Stimulated activated CD8-positive, alpha-beta memory T cell treated with anti-CD3 and anti-CD28 coated beads, Interleukin-4, amount 100 ng/mL, for 24 hours (primary cell): ENCODE measurements at places on chromosomes 4 and X.

DNA sequence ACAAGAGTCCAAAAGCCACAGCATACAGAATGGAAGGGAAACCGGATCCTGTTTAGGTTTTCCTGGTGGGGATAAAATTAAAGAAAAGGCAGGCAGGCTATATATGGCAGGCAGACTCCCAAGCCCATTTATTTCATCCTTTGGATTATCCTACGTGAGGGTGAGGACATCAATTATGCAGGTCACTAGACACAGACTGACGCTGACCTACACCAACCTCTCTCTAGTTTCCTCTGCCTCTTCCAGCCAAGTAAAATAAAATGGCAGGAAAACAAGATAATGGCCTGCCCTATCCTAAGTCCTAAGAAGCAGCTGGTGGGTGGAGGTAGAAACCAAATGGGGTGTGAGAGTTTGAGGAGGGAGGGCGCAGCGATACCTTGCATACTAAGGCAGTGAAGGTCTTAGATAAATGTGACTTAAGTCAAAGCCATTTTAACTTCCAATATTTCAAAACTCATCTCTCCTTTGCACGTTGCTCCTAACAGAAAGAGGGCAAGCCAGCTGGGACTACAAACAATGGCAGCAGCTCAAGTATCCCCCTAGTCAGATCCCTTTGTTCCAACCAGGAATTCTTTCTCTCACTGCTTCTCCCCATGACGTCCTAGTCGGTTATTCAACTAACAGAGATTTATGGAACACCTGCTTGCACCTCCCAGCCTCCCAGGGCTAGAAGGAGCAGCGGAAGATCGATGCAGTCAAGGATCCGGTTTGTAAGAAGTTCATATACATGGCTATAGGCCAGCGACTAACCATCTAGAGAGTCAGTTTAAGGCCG lies 72.8 kb downstream of the IRF2 start:
- DNase-seq, result no peak

DNA sequence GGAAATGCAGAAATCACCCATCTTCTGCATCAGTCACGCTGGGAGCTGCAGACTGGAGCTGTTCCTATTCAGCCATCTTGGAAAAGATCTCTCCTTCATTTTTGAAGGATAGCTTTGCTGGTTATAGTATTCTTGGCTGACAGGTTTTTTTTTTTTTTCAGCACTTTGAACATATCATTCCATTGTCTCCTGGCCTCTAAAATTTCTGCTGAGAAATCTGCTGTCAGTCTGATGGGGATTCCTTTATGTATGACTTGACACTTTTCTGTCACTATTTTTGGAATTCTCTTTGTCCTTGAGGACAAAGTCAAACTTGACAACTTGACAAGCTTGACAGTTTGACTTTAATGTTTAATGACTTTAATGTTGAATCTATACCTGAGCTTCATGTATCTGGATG lies 16.8 kb downstream of the HPGDS start:
- DNase-seq, result no peak

DNA sequence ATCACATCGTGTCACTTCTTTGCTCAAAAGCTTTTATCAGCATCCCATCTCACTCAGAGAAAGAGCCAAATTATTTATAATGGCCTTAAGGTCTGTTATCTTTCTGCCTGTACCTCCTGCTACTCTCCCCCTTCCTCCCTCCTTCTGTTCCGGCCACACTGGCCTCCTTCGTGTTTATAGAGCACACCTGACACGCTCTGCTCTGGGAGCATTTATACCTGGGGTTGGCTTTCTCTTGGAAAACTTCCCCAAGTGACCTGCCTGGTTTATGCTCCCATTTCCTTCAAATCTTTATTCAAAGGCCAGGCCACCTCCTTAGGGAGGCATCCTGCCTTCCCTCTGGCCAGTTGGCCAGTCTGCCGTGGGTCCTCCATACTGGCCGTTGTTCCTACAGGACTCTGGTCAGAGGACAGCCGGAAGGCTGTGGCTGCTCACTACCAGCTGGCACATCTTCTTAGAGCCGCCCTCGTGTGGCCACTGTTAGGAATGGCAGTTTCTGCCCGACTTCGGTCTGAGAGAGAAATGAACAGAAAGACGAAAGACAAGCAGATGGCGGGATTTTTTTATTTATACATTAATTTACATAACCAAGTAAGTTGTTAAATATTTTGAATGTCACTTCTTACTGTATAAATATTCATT lies 80.2 kb upstream of the CBLL2 start:
- peak; percentile 30 for DNase-seq

- no peak for DNase-seq
Measured at GRCh38 chr4:40842318-40842717, 92.6 kb downstream of the NSUN7 start.

DNA sequence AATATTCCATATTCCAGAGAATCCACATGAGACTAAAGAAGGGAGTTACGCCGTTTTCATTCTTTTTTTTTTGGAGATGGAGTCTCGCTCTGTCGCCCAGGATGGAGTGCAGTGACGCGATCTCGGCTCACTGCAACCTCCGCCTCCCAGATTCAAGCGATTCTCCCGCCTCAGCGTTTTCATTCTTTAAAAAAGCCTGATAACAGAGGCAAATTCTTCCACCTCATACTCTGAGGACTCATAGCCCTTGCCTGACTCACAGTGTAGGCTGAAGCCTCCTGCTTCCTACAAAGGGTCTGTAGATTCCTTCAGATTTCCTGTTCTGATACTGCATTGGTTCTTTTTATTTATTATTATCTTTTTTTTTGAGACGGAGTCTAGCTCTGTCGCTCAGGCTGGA lies 210.5 kb downstream of the SH3BGRL start:
- DNase-seq, result no peak

DNA sequence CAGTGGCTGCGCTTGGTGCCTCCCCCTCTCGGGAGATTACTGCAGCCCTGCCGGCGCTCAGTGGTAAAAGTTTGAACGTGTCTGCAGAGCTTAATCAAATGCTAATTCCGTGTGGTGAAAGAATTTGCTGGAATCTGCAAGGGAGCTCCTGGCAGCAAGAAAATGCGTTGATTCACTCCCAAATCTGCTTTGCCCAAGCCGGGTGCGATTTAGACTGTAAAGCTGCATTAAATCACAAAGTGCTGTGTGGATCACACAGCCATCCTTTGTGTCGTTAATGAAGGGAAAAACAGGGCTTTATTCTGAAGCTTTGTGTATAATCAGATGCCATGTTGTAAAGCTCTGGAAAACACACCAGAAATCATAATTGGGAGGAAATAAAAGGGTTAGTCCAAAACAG lies 444.1 kb downstream of the BCOR start:
- no peak for DNase-seq

- DNase-seq, result no peak
Measured at GRCh38 chr4:22203711-22204011, 255.1 kb upstream of the KCNIP4 start.

DNA sequence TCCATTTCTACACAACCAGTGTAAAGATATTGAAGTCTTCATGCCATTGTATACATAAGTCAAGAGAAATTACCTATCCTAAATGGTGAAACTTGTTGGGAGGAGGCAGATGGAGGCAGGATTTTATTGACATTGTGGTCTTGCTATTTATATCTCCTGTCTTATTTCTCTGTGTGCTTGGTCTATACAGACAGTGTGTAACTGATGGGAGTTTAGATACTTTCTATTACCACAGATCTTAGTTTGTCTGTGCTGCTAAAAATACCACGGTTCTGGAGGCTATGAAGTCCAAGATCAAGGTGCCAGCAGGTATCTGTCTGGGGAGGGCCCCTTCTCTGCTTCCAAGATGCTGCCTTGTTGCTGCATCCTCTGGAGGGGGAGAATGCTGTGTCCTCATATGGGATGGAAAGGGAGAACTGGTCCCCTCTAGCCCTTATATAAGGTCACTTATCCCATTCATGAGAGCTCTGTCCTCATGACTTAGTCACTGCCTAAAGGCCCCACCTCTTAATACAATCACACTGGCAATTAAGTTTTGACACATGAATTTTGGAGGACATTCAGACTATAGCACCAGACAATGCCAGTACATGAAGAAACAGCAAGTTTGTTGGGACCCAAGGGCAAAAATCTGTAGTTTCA lies 62.4 kb downstream of the SYNPO2 start:
- no peak for DNase-seq

DNA sequence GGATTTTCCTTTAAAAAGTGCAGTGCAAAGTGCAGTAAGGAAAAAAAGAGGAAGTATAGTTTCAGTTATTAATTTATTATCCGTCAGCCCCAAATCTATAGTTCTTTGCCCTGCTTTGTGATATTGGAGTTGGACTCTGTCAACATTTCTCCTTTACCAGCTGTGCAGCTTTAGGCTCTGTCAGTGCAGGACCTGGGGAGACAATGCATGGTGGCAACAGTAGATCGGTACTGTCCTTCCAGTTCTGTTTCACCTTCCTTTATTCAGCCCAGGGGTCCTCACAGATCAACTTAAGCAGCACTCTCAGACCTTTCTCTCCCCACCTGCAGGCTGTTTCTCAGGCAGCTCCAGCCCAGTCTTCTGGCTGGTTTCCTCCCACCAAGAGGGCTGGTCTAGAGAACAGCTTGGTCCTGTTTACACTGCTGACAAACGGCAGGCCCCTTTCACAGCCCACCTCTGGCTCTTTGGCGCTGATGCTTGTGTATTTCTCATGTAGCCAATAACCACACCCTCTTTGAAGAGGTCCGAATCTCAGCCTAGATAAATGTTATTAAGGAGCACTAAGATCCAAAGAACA lies 71.6 kb downstream of the MCUB start:
- DNase-seq, result no peak

DNA sequence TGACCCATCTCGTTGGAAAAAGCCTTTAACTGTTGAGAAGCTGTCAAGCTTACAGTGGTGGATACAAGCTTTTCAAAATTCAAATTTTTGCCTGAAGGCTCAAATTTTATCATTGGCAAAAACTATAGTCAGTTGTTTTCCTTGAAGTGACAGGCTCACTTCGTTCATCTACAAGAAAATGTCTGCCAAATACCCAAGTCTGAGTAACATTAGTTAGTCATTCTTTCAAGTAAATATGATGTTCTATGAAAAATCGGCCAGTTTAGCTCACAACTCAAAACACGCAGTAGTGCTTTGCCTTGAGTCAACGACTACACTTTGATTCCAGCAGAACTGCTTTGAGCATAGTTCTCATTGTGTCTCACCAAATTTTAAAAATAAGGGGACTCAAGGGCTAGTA lies 170.3 kb upstream of the MAMLD1 start:
- no peak for DNase-seq

DNA sequence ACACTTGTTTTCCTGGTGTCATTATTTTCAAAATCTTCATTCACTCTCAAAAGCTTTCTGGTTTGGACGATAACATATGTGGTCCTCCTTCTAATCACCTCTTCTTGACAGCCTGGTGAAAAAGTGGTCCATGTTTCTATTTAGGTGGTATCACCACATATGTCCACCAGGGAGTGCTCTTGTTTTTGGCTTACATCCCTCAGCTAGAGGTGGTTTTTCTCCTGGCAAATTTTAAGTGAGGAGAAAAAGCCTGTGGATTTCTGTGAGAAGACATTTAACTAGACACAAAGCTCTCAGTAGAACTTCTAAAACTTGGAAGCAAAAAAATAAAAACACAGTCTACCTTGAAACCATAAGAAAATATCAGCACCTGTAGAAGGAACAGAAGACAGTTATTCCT lies 58.0 kb upstream of the FRMPD4 start:
- no peak for DNase-seq

DNA sequence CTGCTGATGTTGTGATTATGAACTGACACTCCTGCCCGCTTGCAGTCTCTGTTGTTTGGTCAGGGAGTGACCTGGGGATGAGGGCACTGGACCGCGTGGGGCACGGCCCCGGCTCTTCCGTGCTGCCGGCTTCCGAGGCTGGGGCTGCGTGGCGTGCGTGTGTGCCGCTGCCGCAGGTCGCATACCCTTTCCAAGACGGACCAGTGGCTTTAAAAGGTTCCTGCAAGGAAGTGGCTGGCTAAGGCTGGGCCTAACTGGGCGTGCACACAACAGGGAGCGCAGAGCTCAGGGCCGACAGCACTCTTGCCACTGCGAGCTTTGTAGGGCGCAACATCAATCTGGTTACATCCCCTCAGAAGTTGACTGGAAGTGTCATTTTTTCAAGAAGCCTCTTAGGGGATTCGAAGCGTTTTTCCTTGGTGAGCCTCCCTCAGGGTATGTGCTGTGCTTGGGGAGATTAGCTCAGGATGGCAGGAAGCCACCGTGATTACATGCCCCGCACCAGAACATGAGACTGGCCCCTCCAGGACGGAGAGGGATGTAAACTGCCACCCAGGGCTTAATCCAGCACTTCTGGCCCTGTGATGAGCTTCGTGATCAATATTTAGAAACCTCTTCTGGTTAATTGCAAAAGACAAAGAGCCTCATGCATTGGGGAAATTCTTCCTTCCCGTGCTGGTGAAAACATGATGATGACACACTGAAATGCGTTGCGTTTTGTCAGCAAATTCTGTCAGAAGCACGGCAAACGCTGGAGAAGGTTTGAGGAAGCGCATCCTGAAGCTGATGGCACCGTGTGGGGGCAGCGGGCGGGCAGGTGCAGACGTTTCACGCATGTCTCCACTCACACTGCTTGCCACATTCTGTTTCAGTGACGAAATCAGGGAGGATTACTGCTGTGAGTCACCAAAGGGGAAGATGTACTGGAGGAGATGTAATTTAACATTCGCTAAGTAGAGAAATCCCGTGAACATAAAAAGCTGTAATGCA lies 11.1 kb downstream of the MAEA start:
- no peak for DNase-seq

DNA sequence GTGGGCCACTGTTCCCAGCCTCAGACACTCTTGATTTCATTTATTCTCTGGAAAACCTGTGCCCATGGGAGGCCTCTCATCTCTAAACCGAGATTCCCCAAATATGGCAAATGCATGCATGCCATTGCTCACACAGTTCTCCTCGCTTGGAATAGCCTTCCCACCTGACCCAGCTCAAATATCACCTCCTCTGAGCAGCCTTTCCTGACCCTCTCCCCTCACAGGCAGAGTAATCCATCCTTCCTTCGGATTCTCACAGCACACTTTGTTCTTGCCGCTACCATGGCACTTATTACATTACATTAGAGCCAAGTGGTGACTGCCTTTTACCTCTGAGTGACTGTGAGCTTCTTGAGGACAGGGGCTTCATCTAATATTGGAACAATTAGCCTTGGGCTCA lies 209.5 kb downstream of the HS6ST2 start:
- no peak for DNase-seq

DNA sequence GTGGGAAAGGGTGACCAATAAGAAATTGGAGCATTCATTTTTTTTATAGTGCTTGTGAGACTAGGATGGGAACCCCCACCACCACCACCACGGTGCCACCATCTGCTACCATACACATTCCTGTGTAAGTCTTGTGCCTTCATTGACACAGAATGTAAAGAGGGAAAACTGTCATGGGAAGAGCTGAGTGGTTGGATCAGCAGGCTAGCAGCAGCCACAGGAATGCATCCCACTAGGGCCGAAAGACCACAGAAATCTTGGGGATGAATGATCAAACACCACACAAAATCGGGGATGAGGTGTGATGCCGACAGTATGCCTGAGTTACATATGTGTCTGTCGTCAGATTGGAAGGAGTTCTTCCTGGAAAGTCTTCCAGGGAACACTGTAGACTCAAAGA lies 69.2 kb downstream of the SRPX start:
- no peak for DNase-seq

- no peak for DNase-seq
Measured at GRCh38 chr4:145808021-145808650, 128.2 kb downstream of the C4orf51 start.
